Activated CD4-positive, alpha-beta T cell treated with anti-CD3 and anti-CD28 coated beads for 1 hour (primary cell): ENCODE measurements at places on chromosomes 3 and 15.

DNA sequence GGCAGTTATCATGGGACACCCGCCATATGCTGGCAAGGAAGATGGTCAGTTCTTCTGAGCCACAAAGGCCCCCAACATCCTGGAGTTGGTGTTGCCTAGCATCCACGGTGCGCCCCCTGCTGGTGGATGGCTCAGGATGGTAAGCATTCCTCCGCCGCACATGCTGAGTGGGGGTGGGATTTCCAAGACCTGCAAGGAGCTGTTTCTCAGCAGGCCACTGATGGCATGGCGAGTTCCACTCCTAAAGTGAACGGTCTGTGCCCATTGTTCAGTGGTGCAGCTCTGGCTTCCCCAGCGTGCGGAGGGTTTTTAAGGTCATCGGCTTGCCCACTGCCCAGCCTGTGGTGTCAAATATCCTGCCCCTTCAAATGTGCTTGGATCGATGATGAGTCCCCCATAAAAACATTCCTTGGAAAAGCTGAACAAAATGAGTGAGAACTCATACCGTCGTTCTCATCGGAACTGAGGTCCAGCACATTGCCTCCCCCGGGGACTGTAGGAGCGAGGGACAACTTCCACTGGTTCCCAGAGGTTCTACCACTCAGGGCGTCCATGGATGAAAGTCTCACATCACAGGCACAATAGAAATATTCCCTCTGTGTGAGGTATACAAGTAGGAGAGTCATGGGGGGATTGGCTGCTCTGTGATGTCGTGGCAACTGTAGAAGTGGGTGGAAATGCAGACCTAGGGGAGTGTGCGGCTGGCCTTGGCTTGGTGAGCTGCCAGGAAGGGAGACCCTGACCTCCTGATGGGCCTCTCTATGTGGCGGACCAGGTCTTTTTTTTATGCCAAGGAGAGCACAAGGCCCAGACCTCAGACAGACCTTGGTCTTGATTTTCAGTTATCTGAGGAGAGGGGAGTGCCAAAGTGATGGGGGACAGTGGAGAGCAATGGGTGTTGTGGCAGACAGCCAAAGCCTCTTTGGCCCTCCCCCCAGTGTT is 102.0 kb downstream of the SNRPN start:
- DNase-seq: no peak

GRCh38 chr3:73114711-73115110 is 53.3 kb downstream of the EBLN2 start:
- no peak for DNase-seq

DNA sequence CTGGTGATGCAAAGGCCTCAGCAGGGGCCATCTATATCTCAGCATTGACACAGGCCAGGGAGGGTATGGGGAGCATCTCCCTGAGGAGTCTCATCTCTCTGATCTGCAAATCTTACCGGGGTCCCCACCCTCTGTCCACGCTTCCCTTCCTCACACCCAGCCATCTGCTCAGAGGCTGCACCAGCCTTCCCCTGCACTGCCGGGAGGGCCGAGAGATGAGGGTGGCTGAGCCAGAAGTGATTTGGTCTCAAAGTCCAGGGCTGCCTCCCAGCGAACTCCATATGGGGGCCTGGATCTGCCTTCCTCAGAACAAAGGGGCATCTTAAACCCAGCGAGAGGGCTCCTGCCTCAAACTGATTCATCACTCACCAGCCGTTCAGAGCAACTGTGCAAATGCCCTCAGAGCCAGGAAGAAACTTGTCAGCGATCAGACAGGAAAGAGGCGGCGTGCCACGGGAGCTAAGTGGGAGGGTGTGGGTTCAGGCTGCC is 4.6 kb downstream of the IGDCC3 start:
- DNase-seq: no peak

GRCh38 chr15:80875568-80876347 is 96.6 kb downstream of the CEMIP start:
- DNase-seq: no peak

GRCh38 chr15:29220852-29221251 is 48.8 kb downstream of the NSMCE3 start:
- no peak for DNase-seq

GRCh38 chr3:122810734-122811133 is 15.9 kb downstream of the SLC49A4 start:
- DNase-seq: no peak

- no peak for DNase-seq
Observed at GRCh38 chr3:105119801-105120340, 246.8 kb upstream of the ALCAM start.

DNA sequence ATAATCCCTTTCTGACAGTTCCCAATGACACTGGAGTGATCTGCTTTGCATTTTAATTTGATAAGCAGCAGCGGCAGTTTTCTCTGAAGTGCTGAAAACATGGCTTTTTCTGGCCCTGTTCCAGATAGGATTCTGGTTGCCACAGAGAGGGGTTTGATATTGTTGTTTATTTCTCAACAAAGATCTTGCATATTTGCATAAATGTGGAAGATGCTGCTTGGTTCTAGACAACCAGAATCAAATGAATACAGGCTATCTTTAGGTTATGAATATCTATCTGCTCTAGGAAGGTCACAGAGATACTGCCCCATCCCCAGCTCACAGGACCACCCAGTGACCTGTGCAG is 137.1 kb downstream of the ZNF609 start:
- no peak for DNase-seq

GRCh38 chr3:152307829-152308474 is 39.2 kb downstream of the MBNL1 start:
- no peak for DNase-seq

DNA sequence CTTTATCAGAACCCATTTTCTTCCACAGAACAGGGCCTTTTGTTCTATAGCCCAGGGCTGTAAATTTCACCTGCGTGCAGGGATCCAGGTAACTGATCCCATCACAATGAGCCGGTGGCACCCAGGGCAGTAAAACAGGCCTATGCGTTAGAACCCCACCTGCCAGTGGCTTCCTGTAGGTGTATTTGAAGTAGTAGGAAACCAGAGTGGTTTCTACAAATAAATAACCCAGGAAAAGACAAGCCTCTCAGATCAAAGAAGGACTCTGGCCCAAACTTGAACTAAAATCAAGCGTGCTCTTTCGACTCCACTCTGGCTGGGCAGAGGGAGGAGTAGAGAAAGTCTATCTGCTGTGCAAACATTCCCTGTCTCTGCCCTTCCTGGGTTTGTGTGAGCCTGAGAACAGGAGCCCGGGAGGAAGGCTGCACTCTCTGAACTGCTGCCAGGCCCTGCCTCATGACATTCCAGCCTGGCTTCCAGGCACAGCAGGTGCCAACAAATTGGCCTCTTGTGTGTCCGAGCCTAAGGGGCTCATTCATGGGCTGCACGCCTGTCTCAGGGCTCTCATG is 77.7 kb downstream of the CEMIP start:
- no peak for DNase-seq

- DNase-seq: no peak
Observed at GRCh38 chr3:133246119-133246518, 153.7 kb upstream of the BFSP2 start.
